ENCODE measurements at places on chromosomes 5 and 9.
A peak's percentile ranks its signal among the peaks of the same experiment; 100 is the strongest.

- H3K27me3 ChIP-seq = no peaks in the 10 kb centered on the region
- H3K4me3 ChIP-seq = peak overlapping the region; percentile 95
- H3K27ac ChIP-seq = peak overlapping the region; percentile 96
- no peak for DNase-seq
Measured at GRCh38 chr9:69760278-69760610, 433 bp upstream of the PTAR1 start.

- no peaks in the 10 kb centered on the region for H3K36me3 ChIP-seq
- peak overlapping the region; percentile 18 for H3K27ac ChIP-seq
- peaks cover 18% of the 10 kb centered on the region for H3K4me1 ChIP-seq
- no peaks in the 10 kb centered on the region for H3K27me3 ChIP-seq
- DNase-seq = no peak
Measured at GRCh38 chr9:71648453-71648852, 119.9 kb downstream of the CEMIP2 start.

DNA sequence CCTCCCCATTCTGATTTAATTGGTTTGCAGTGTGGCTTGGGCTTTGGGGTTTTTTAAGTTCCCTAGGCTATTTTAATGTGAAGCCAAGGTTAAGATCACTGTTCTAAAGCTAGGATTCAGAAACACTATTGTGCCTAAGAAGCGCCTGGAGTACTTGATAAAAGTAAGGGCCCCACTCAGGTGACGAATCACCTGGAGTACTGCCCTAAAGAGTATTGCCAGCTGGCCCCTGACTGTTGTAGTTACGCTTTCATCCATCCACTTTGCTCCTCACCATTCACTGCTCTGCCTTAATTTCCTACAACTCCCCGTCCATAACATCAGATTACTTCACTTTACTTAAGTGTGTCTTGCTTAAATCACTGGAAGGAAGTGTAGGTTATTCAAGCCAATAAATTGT is 119.3 kb downstream of the CD180 start:
- no peak for DNase-seq
- H3K27ac ChIP-seq = no peak overlapping the region
- H3K27me3 ChIP-seq = no peaks in the 10 kb centered on the region
- H3K4me3 ChIP-seq = no peak overlapping the region
- no peaks in the 10 kb centered on the region for H3K36me3 ChIP-seq

DNA sequence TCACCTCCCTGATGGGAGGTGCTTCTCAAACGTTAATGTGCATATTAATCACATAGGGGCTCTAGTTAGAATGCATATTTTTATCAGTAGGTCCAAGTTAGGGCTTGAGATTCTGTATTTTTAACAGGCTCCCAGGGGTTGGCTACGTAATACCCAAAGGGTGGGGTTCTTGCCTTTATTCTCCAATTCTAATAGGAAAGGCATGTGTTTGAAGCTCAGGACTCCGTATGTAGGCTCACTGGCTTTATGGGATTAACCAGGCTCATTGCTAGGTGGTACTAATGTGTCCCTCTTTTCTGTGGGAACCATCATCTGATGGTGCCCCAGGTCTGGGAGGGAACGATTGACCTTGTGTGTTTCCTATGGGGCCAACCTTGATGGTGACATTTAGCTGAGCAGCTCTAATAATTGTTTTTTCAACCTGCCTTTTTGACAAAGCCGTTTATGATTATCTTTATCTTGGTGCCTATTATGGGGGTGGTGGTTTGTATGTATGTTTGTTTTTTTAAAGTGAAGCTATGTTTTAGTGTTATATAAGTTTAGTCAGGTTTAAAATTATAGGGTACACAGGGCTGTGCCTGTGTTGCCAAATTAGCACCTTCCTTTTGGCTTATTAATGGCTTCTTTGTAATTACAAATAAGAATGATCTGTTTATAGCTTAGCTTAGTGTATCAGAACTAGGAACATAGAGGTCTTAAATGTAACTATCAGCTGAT is 20.8 kb downstream of the TJP2 start:
- H3K27me3 ChIP-seq = no peaks in the 10 kb centered on the region
- H3K4me3 ChIP-seq = no peak overlapping the region
- peaks cover 12% of the 10 kb centered on the region for H3K4me1 ChIP-seq
- no peak for DNase-seq
- H3K36me3 ChIP-seq = no peaks in the 10 kb centered on the region

GRCh38 chr9:120267929-120268328 is 312.0 kb downstream of the CDK5RAP2 start:
- H3K27ac ChIP-seq = no peak overlapping the region
- no peak for DNase-seq
- peaks cover 16% of the 10 kb centered on the region for H3K27me3 ChIP-seq
- H3K36me3 ChIP-seq = no peaks in the 10 kb centered on the region
- no peak overlapping the region for H3K4me3 ChIP-seq

- no peaks in the 10 kb centered on the region for H3K27me3 ChIP-seq
- no peaks in the 10 kb centered on the region for H3K36me3 ChIP-seq
- peak overlapping the region; percentile 24 for H3K27ac ChIP-seq
- H3K4me1 ChIP-seq = peaks cover 35% of the 10 kb centered on the region
- H3K4me3 ChIP-seq = no peak overlapping the region
Measured at GRCh38 chr9:2427120-2427891, 194.3 kb upstream of the VLDLR start.

GRCh38 chr9:124839612-124840299 is 13.5 kb upstream of the WDR38 start:
- no peak overlapping the region for H3K4me3 ChIP-seq
- peak overlapping the region; percentile 76 for H3K27ac ChIP-seq
- no peaks in the 10 kb centered on the region for H3K36me3 ChIP-seq
- no peaks in the 10 kb centered on the region for H3K27me3 ChIP-seq
- DNase-seq = no peak

DNA sequence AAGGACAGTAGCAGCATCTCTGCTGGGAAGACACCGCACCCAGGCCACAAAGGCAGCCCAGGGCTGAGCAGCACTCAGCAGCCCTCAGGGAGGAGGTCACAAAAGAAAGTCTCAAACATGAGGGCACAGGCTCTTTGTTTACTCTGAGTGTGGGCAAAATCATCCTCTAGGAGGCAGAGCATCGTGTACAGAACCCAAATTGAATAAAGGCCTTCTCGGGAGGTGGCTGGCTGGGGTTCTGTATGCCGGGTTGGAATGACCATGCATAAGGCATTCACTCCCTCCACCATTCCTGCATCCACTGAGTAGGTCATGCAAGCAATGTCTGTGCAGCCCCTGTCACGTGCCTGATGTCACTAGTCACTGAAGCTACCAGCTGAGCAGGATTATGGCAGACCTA is 412.8 kb downstream of the SPOCK1 start:
- H3K4me3 ChIP-seq = no peak overlapping the region
- no peak for DNase-seq

DNA sequence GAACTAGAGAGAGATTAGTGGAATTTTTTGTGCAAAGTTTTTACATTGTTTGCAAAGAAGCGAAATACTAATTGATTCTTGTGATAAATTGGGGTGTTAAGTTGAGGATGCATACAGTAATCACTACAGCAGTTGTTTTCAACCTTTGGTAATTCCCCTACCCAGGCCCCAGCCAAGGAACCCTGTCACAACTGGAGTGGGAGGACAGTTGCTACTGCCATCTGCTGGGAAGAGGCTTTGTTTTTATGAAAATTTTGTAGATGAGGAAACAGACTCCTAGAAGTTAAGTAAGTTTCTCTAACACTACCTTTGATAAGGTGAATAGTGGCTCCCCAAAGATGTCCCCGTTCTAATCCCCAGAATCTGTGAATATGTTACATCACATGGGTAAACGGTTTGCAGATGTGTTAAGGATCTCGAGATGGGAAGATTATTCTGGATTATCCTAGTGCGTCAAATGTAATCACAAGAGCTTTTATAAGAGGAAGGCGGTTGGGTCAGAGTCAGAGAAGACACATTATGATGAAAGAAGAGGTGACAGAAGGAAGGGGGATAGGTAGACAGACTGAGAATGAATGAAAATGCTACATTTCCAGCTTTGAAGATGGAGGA is 34.0 kb upstream of the PPP1R2B start:
- H3K27ac ChIP-seq = no peak overlapping the region
- H3K36me3 ChIP-seq = no peaks in the 10 kb centered on the region
- no peak overlapping the region for H3K4me3 ChIP-seq
- DNase-seq = no peak
- no peaks in the 10 kb centered on the region for H3K27me3 ChIP-seq
- H3K4me1 ChIP-seq = peaks cover 2% of the 10 kb centered on the region

GRCh38 chr9:34991607-34992375 is 2.2 kb downstream of the DNAJB5 start:
- H3K27ac ChIP-seq = peak overlapping the region; percentile 82
- peaks cover 50% of the 10 kb centered on the region for H3K4me1 ChIP-seq
- H3K27me3 ChIP-seq = peaks cover 3% of the 10 kb centered on the region
- peaks cover 4% of the 10 kb centered on the region for H3K36me3 ChIP-seq

GRCh38 chr5:151318850-151319732 is 15.5 kb upstream of the SLC36A3 start:
- no peak for DNase-seq
- H3K4me1 ChIP-seq = peaks cover 18% of the 10 kb centered on the region

- H3K27ac ChIP-seq = no peak overlapping the region
- no peaks in the 10 kb centered on the region for H3K4me1 ChIP-seq
- H3K27me3 ChIP-seq = peaks cover 24% of the 10 kb centered on the region
- H3K36me3 ChIP-seq = no peaks in the 10 kb centered on the region
Measured at GRCh38 chr5:152262667-152263066, 142.4 kb downstream of the NMUR2 start.

DNA sequence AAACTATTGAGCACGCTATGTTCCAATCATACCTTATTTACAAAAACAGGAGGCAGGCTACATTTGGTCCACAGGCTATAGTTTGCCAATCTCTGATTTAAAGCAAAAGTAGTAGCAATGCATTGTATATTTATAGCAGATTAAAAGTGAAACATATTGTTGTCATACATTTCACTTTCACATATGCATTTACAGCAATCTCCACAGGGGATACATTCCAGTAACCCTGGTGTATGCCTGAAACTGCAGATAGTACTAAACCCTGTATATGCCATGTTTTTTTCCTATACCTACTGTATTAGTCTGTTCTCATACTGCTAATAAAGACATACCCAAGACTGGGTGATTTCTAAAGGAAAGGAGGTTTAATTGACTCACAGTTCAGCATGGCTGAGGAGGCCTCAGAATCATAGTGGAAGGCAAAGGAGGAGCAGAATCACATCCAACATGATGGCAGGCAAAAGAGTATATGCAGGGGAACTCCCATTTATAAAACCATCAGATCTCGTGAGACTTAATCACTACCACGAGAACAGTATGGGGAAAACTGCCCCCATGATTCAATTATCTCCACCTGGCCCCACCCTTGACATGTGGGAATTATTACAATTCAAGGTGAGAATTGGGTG is 5.9 kb upstream of the CSF1R start:
- no peak for DNase-seq
- H3K27me3 ChIP-seq = peaks cover 22% of the 10 kb centered on the region
- H3K4me3 ChIP-seq = no peak overlapping the region
- no peaks in the 10 kb centered on the region for H3K4me1 ChIP-seq
- no peaks in the 10 kb centered on the region for H3K36me3 ChIP-seq

DNA sequence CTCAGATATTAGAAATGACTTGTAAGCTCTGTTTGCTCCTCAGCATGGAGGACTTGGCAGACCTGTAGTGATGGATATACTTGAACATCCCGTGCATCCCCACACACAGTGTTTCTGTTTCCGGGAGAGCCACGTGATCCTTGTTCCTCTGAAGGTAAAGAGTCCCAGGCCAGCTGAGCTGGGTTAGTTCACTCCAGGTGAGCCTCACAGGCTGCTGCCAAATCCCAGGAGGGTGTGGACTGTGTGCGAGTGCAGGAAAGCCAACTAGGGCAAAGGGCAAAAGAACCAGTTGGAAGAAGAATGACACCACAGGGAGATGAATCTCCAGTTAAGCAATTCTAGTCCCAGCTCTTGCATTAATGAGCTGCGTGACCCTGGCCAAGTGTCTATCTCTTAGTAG is 10.4 kb upstream of the TOMM5 start:
- no peak for DNase-seq
- H3K27ac ChIP-seq = no peak overlapping the region
- no peaks in the 10 kb centered on the region for H3K36me3 ChIP-seq
- H3K4me3 ChIP-seq = no peak overlapping the region
- peaks cover 56% of the 10 kb centered on the region for H3K27me3 ChIP-seq
- no peaks in the 10 kb centered on the region for H3K4me1 ChIP-seq

- no peak overlapping the region for H3K4me3 ChIP-seq
- H3K4me1 ChIP-seq = peaks cover 79% of the 10 kb centered on the region
- no peaks in the 10 kb centered on the region for H3K27me3 ChIP-seq
Measured at GRCh38 chr5:96651047-96651446, 11.1 kb upstream of the CAST start.

DNA sequence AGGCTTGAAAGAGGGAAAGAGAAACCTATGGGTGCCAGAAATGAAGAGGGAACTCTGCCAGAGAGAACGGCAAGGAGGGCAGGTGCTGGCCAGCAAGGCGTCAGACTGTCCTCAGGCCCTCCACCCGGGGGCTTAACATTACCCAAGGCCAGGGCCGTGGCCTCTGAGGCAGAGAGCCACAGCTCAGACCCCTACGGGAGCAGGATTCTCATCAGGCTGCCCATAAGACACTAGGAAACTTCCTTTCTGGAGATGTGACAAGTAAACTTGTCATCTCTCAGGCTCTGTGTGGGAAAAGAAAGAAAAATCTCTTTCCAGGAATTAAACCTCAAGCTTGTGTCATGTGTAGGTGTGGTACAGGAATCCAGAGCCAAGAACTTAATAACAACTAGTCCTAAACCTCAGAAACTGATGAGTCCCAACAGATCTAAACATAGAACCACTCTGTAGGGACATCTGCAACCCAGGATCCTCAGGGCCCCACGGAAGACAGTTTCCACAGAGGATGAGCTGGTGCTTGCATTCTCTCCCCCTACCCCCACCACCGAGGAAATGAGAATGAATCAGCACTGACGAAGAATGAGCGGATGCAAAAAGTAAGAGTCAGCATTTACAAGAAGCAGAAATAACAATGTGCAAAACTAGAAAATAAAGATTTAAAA is 74.3 kb downstream of the DCP2 start:
- DNase-seq = no peak
- peaks cover 24% of the 10 kb centered on the region for H3K36me3 ChIP-seq
- H3K4me3 ChIP-seq = no peak overlapping the region
- no peak overlapping the region for H3K27ac ChIP-seq
- peaks cover 2% of the 10 kb centered on the region for H3K27me3 ChIP-seq

- no peak overlapping the region for H3K4me3 ChIP-seq
- DNase-seq = peak; percentile 84
- peaks cover 49% of the 10 kb centered on the region for H3K4me1 ChIP-seq
- H3K27me3 ChIP-seq = no peaks in the 10 kb centered on the region
Measured at GRCh38 chr9:95131023-95131943, 186.2 kb downstream of the FANCC start.

- peaks cover 8% of the 10 kb centered on the region for H3K4me1 ChIP-seq
- H3K27me3 ChIP-seq = peaks cover 57% of the 10 kb centered on the region
- DNase-seq = no peak
- H3K27ac ChIP-seq = no peak overlapping the region
- H3K36me3 ChIP-seq = no peaks in the 10 kb centered on the region
Measured at GRCh38 chr5:73236541-73237128, 63.6 kb downstream of the TMEM174 start.

- H3K4me3 ChIP-seq = no peak overlapping the region
- peaks cover 5% of the 10 kb centered on the region for H3K4me1 ChIP-seq
- no peaks in the 10 kb centered on the region for H3K27me3 ChIP-seq
Measured at GRCh38 chr9:134730011-134730760, 88.6 kb downstream of the COL5A1 start.

Measured in mesothelial cell of epicardium (in vitro differentiated cells).